Left colon (tissue), 2 donors: ENCODE measurements at places on chromosomes 2 and 18.

DNA sequence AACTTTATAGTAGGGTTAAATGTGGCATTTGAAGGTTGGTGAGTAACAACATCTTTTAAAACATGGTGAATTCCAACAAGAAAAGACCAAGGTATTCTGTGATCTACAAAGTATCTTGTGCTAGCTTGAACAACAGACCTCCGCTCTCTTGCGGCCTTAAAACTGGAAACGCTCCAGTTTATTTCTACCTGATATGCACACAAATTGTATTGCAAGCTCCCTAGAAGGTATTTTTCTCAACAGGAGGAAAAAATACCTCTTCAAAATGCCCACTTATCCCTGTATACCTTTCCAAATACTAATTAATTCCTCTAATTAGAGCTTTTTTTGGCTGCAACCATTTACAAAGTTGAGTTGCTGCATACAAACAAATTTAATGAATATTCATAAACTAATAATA lies 69.5 kb downstream of the KCNH7 start:
- no peak for DNase-seq

- DNase-seq, result no peak
Measured at GRCh38 chr2:215447056-215447455, 11.2 kb upstream of the FN1 start.

DNA sequence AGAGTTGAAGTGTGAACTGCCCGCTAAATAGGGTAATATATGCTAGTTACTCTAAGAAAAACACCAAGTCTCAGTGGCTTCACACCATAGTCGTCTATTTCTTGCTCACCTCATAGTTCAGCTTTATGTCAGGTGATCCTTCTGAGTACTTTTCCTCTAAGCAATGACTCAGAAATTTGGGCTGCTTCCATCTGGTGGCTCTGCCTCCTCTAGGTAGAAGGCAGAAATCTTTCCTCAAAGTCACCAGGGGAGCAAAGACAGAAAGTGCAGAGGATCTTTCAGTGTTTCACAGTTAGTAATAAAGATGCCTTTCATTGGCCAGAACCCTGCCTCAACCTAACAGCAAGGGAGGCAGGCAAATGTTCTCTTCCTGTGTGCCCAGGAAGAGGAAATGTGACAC lies 17.3 kb downstream of the CDH20 start:
- no peak for DNase-seq

- DNase-seq, result no peak
Measured at GRCh38 chr2:111165084-111165483, 44.4 kb downstream of the BCL2L11 start.

DNA sequence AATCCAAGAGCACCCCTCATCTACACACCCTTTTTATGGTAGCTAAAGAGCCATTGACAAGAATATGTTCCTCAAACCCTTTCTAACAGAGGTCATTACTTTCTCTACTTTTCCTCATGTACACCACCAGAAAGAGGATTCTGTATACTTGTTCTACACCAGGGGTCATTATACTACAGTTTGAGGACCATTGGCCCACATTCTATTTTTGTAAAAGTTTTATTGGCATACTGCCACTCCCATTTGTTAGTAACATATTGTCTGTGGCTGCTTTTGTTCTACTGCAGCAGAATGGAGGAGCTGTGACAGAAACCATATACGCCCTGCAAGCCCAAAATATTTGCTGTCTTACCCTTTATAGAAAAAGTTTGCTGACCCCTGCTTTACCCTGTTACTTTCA lies 14.3 kb downstream of the HTR2B start:
- no peak for DNase-seq

DNA sequence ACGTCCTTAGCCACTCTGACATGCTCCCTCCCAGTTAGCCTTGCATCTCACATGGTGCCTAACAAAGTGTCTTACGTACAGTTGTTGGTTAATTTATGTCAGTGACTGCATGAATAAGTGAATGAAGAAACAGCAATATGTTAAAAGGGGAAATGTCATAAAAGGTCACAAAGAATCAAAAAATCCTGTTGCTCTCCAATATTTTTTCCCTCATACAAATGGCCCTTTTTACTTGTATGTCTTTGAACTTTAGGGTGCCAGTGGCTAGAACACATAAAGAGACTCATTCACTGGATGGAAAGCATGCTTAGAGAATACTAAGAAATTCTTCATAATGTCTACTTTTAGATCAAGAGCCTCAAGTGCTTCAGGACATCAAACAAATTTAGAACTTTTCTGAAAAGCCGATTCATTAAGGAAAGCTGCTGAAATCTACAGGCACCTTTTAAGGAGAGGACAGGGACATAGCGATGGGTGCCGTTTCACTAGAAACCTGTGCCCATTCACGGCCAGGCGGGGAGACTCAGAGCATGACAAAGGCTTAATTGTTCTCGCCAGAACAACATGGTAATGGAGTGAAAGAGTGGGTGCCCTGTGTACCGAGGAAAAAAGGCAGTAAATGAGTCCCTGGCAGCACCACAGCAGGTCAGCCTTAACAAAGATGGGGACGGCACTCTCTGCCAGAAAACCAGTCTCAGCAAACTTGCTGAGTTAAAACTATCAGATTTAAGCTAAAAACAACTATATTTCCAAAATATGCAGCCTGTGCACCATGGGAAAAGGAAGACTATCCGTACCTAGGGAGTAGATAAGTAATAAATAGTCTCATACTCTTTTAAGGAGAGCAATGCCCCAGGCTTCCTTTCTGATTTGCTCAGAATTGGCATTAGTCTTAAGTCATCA lies 71.6 kb upstream of the SPTBN1 start:
- DNase-seq, result no peak

DNA sequence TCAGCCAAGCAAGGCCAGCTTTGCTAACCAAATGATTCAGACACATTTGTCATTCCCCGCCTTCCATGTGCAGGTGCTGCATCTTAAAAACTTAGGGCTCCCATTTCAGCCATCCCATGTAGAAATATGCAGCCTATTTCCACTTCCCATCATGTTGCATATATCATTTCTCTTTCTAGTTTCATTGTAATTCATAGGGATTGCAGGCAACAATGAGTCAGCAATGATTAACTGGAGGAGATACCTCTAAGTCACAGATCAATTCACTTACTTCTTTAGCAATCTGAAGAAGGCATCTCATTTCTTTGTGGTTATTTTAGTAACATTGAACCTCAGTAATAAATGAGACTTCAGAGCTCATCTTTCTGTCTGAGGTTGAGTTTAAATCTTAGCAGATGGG lies 276.1 kb upstream of the PKDCC start:
- no peak for DNase-seq

DNA sequence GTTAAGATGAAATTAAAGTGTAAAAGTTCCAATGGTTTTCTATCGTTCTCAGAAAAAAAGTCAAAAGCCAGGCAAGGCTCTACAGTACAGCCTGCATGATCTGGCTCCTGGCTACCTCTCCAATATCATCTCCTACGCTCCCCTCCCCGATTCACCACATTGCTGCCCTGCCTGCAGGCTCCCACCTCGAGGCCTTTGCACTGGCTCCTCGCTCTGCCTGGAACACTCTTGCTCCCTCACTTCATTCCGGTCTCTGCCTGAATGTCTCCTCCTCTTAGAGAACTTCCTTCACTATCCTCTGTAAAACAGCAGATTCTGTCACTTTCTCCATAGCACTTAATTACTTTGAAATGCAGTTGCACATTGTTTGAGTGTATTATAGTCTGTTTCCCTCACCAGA lies 72.5 kb downstream of the KLF7 start:
- DNase-seq, result no peak

- DNase-seq, result no peak
Measured at GRCh38 chr2:120203251-120204021, 19.8 kb downstream of the TMEM185B start.

DNA sequence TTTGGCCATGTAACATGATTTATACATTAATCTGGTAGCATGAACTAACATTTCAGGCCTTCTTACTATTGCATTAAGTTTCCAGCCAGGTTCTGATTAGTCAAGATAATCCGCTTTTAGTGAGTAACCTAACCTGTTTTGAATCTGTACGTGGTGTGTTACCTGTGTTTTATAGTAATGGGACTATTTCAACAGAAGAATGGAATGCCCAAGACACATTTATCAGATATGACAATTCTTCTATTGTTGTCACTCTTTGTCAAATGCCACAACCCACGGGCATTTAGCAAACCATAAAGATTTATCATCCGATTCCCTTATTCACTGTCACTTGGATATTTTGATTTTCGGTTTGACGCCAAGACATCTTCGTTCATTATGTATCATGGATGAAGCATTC lies 117.9 kb downstream of the ETAA1 start:
- DNase-seq, result no peak

DNA sequence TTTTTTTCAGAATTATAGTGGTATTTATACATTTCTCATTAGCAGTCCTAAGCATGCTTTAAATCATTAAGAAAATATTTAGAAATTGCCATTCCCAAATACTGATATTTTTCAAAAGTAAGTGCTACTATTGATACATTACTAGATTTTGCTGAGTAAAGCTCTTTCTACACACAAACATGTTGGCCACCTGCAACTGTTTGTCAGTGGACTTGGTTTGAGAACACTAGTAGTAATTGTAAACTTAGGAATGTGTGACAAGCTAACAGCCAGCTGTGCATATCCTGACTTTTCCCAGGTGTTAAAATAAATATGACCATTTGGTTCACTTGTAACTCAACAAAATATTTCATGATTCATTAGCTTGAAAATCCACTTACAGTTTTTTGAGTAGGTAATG lies 103.1 kb downstream of the MSTN start:
- DNase-seq, result no peak

- DNase-seq, result no peak
Measured at GRCh38 chr2:176172007-176172894, 15.1 kb downstream of the HOXD3 start.

- no peak for DNase-seq
Measured at GRCh38 chr2:692767-693166, 15.6 kb upstream of the TMEM18 start.

DNA sequence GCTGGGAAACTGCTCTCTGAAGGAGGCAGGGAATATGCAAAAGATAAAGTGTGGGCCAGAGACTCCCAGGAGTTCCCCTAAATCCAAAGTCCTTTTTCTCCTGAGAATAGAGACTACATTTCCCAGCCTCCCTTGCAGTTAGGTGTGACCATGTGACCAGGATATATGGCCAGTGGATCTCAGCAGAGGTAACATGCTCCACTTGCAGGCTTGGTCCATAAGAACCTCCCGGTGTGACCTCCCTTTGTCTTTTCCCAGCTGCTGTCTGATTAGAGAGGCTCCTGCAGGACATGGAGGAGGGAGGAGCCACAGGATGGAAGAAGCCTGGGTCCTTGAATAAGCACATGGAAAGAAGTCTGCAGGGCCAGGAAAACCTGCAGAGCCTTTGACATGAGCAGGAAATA lies 76.2 kb downstream of the TGFA start:
- DNase-seq, result no peak

DNA sequence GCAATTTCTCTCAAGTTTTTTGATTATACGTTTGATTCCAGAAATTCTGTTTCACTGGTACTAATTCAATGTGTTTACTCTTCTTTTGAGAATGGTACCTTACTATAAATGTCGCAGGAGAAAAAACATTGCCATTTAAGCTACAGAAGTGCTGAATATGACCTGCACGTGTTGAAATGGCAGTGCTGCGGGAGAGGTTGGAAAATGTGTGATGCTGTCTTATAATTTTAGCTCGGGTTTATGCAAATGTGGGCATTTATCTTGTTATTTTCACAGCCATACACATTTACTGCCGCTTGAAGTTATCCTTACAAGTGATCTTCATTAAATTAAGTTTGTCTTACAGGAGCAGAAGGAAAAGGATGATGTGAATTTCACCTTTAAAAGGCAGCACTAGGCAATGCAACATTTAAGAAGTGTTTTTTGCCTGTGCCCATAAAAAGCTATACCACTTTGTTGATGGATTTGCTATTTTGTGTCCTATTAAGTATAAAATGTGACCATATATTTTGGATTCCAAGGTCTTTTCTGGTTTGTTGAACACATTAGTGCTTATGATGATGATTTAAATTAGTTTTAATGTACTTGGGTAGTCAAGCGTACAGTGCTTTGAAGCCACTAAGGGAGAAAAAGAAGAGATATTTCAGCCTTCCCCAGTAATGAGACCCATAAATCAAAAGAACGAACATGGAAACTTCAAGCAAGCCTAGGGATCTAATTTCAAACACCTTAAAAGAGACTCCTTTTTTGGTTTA lies 112.1 kb downstream of the LTBP1 start:
- no peak for DNase-seq

GRCh38 chr2:211793690-211794089 lies 744.9 kb downstream of the ERBB4 start:
- no peak for DNase-seq

- no peak for DNase-seq
Measured at GRCh38 chr2:191831410-191831994, 15.4 kb downstream of the CAVIN2 start.

- no peak for DNase-seq
Measured at GRCh38 chr2:45554742-45555140, 56.3 kb downstream of the SRBD1 start.

DNA sequence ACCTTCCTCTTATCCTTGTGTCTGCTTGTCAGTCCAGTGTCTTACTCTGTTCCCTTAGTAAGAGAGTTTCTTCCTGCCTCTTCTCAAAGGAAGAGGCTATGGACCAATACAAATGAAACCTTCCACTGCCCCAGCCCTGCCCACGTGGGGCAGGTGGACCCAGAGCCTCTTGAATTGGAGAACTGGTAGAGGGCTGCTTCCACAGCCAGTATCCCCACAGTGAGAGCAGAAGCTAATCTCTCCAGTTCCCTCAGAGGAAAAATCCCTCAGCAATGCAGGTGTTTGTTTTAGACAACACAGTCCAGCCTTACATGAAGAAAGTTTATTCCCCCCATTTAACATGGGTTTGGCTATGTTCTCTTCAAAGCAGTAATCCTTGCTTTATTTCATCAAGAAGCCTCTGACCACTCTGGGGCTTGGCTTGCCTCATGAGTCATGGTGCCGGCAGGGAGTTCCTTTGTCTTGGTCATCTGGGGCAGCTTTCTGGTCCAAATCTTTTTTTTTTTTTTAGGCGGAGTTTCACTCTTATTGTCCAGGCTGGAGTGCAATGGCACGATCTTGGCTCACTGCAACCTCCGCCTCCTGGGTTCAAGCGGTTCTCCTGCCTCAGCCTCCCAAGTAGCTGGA lies 6.5 kb upstream of the CYBRD1 start:
- no peak for DNase-seq

DNA sequence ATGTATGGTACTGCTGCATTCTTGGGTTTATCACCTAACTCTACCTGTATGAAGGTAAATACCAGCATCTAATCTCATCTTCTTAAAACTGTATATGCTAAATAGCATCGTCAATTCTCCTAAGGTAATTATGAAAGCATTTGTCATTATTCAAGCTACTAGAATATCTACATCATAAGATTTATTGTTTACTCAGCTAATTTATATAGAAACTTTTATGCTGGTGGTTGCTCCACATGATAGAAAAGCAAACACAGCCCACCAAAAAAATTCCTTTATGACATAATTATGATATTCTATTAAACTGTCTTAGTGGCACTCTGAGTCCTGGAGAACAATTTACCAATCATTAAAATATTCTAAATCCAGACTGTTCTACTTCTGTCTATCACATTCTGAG lies 1226.1 kb upstream of the NRXN1 start:
- DNase-seq, result no peak

DNA sequence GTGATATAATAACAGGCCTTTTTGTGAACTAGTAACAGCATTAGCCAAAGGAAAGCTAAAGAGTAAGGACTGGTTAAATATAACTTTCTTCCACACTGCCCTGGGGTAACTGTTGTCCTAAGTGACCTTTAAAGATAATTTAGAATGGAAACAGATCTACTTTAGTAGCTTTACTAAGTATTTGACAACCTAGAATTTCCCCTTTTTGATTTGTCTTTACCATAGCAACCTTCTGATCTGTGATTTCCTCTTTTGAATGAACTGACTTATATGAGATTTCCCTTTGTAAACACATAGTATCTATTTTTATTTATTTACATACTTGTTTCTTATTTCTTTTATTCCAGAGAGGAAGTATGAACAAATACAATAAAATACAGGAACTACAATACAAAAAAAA lies 10.5 kb upstream of the KLF7 start:
- no peak for DNase-seq
